Spinal cord (tissue), 10 donors: ENCODE measurements at places on chromosomes 11 and 22. TPM values are rescaled to one million over a fixed set of nuclear protein-coding genes. Genes with fewer than 3 reads are reported as not detected.

Gene KIF18A
- 4.4 TPM for polyA plus RNA-seq

DNA sequence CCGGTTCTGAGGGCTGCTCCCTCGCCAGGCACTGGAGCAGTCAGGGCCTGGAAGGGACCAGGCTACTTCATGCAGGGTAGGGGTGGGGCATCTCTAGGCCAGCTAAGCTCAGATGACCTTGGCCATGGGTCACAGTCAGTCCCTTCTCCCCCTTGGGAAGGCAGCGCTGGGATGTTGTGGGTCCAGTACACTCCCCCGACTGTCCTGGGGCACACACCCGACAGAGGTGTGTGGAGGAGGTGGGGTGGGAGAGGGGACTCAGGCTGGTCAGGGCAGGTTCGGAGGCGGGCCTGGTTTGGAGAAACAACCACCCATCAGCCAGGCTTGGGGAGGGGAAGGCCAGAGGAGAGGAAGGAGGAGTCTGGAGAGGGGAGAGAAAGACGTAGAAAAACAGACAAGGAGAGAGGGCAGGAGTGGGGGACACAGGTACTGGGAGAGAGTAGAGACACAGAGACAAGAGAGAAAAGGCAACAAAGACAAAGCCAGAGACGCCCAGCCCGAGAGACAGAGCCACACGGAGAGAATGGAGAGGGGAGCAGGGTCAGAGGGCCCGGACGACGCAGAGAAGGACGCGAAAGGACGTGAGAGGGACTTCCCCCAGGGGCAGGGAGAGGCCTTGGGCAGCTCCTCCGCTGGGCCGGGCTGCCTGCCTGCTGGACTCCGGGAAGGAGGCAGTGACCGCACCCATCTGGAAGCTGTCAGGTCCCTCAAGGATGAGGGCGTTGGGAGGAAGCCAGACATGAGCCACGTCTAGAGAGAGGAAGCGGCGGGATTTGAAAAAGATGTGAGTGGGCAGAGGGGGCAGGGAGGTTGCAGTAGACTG, 30.6 kb upstream of the TSKU start:
- H3K4me1 ChIP-seq = peaks cover 20% of the 10 kb centered on the region
- DNase-seq = no peak
- no peak overlapping the region for H3K4me3 ChIP-seq
- H3K36me3 ChIP-seq = no peaks in the 10 kb centered on the region
- peaks cover 7% of the 10 kb centered on the region for H3K27me3 ChIP-seq

DNA sequence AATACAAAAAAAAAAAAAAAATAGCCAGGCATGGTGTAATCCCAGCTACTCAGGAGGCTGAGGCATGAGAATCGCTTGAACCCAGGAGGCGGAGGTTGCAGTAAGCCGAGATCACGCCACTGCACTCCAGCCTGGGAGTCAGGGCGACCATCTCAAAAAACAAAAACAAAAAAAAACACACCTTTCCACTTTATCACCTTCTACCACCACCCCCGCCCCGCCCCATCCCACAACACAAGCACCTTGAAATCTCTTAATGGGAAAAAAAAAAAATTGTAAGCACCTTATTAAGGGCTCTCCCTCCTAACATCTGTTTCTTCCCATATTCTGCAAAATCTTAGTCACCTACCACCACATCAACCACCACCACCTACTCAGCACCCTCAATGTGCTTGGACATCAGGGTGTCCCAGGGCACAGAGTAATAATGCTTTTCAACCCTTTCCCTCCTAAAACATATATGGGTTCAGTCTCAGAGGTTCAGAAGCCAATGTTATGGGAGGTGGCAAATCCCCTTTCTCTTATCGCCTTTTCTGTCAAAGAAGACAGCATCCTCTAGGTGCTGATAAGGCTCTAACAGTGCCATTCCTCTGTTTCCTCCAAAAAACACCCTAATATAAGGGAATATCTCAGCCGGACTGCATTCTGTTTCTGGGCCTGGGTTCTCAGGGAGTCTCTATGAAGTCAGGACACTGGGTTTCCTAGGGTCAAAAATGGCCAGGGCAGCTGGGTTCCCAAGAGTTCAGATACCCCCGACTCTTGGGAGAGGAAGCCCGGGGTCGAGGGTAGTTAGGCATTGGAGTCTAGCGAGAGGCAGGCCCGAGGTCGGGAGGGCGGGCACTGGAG, 718 bp downstream of the INTS5 start:
- peaks cover 27% of the 10 kb centered on the region for H3K36me3 ChIP-seq
- H3K27ac ChIP-seq = peak overlapping the region; percentile 89
- peaks cover 16% of the 10 kb centered on the region for H3K4me1 ChIP-seq
- no peak for DNase-seq

GRCh38 chr22:24271386-24271854, 789 bp downstream of the SPECC1L start:
- H3K27me3 ChIP-seq = no peaks in the 10 kb centered on the region
- H3K36me3 ChIP-seq = no peaks in the 10 kb centered on the region
- DNase-seq = no peak
- peak overlapping the region; percentile 94 for H3K4me3 ChIP-seq

GRCh38 chr11:111379602-111380136, 594 bp upstream of the POU2AF1 start:
- H3K27me3 ChIP-seq = peaks cover 3% of the 10 kb centered on the region

- DNase-seq = no peak
- no peaks in the 10 kb centered on the region for H3K36me3 ChIP-seq
- H3K4me1 ChIP-seq = no peaks in the 10 kb centered on the region
- no peaks in the 10 kb centered on the region for H3K27me3 ChIP-seq
- no peak overlapping the region for H3K4me3 ChIP-seq
Measured at GRCh38 chr11:3245071-3245470, 12.9 kb upstream of the MRGPRE start.

DNA sequence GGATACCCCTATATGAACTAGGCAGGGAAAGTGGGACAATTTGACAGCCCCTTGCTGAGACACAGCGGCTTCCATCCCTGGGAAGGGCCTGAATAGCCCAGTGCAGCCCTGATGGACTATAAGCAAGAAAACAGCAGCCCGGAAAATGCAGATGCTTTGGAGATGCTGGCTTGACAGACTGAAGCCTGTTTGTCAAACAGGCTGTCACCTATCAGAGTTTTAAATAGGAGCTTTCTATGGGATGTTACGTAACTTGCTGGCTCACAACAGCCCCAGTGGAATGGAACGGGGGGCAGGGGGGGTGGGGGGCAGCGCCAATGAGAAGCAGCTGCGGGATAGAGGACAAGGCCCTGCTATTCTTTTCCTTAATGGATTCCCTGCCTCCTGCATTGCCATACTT, 91.9 kb upstream of the NTM start:
- no peak overlapping the region for H3K4me3 ChIP-seq
- H3K27ac ChIP-seq = peak overlapping the region; percentile 15
- H3K4me1 ChIP-seq = peaks cover 19% of the 10 kb centered on the region
- DNase-seq = no peak
- H3K27me3 ChIP-seq = no peaks in the 10 kb centered on the region

Gene KRTAP5-1
- 2.1 TPM for polyA plus RNA-seq

Gene ALKBH8
- polyA plus RNA-seq = 8.4 TPM

GRCh38 chr22:32996702-32997101, 61.5 kb downstream of the SYN3 start:
- no peak overlapping the region for H3K4me3 ChIP-seq
- no peaks in the 10 kb centered on the region for H3K27me3 ChIP-seq
- H3K4me1 ChIP-seq = peaks cover 63% of the 10 kb centered on the region
- no peak overlapping the region for H3K27ac ChIP-seq
- peaks cover 8% of the 10 kb centered on the region for H3K36me3 ChIP-seq

GRCh38 chr11:30573951-30574350, 12.2 kb downstream of the MPPED2 start:
- H3K36me3 ChIP-seq = peaks cover 4% of the 10 kb centered on the region
- no peaks in the 10 kb centered on the region for H3K4me1 ChIP-seq
- no peaks in the 10 kb centered on the region for H3K27me3 ChIP-seq
